ENCODE measurements at places on chromosomes 3 and 15.

DNA sequence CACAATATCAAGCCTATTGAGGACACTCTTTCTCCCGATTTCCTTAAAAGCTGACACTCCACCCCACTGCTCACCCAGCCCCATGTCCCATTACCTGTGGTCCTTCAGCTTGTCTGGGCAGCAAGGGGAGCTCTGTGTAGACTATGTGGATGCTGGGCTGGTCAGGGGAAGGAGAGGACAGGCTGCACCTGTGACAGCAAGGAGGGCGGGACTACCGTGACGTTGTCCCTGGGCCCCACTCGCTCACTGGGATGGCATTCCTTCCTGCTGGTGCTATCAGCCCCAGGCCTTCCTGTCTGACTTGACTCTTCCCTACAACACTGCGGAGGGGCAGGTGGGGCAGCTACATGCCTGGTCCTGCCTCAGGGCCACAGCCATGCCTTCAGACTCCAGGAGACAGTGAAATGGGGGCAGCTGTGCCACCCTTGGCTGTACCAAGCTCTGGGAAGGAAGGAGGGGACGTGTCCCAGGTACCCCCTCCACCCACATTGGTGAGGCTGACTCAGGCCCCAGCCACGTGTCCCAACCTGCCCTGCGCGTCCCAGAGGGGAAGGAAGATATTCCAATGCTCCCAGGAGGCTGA, at the start of gene TMEM40:
TMEM40 (minus strand) TSS at position 163 of the 583 bp plus-strand sequence. CDS start 9,427 bp downstream, outside the sequence.
- no peak for DNase-seq

GRCh38 chr3:33915796-33916546, 117.5 kb downstream of the PDCD6IP start:
- DNase-seq = no peak

- DNase-seq = no peak
Observed at GRCh38 chr3:73073091-73073707, 11.7 kb downstream of the EBLN2 start.

- no peak for DNase-seq
Observed at GRCh38 chr3:4809922-4810321, 169.3 kb upstream of the BHLHE40 start.

- no peak for DNase-seq
Observed at GRCh38 chr3:14206548-14207177, 28.0 kb downstream of the LSM3 start.

DNA sequence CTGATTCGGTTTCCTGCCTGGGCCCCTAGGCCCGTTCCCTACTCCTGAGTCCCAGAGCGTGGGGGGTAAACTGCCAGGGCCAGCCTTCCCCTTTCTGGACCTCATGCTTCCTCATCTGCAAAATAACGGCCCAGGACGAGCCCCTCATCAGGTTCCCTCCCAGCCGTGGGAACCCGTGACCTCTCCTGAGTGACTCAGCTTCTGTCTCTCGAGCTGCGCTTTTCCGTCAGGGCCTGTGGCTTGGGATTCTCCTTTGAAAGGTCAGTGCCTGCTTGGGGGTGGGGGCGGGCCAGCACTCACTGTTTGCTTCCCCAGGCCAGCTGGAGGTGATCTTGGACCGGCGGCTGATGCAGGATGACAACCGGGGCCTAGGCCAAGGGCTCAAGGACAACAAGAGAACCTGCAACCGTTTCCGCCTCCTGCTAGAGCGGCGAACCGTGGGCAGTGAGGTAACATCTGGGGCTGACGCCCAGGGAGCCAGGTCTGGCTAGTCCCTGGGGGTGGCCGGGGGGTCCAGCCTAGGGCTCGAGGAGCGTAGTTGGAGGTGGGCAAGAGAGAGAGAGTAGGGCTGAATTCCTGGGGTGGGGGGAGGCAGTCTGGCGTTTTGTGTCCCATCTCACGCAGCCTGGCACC, 12.8 kb downstream of the MAN2A2 start:
- DNase-seq = no peak

GRCh38 chr3:178545337-178545736, 9.1 kb downstream of the KCNMB2 start:
- no peak for DNase-seq

DNA sequence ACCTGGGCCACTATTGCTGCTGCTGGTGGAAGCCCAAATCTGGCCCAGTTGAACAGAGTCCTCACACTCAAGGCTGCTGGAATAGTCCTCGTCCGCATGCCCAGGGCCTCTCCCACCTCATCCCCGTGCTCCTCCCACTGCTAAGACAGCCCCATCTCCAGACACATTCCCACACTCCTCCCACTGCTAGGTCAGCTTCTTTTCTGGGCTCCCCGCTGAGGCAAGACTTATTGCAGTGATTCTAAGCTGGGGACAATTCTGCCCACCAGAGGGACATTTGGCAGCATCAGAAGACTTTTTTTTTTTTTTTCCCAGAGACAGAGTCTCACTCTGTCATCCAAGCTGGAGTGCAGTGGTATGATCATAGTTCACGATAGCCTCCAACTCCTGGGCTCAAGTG, 35.1 kb downstream of the POC1A start:
- DNase-seq = no peak

DNA sequence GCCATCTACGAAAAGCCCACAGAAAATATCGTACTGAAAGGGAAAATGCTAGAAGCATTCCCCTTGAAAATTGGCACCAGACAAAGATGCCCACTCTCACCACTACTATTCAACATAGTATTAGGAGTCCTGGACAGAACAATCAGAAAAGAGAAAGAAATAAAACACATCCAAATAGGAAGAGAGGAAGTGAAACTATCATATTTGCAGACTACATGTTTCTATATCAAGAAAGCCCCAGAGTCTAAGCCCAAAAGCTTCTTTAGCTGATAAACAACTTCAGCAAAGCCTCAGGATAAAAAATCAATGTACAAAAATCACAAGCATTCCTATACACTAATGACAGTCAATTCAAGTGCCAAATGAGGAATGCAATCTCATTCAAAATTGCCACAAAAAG, 15.6 kb downstream of the OR5K3 start:
- no peak for DNase-seq

Measured in SJSA1 (cell line).